Activated CD4-positive, alpha-beta memory T cell treated with anti-CD3 and anti-CD28 coated beads for 36 hours (primary cell): ENCODE measurements at places on chromosomes 5 and 9.

DNA sequence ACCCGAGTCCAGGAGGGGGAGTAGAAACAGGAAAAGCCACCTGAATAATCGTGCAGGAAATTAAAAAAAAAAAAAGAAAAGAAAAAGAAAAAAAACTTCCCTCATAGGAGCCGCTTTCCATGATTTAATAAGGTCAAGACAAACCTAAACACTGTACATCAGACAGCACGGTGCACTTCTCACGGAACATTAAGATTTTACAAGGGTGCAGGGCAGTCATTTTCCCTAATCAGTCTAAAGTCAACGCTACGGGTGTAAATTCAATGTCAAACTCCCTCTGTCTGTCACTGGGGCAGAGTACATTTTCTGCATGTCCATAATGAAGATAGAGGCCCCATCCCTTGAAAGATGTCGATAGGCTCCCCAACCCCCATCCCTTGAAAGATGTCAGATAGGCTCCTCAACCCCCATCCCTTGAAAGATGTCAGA is 139.7 kb downstream of the TSSK1B start:
- no peak for DNase-seq

DNA sequence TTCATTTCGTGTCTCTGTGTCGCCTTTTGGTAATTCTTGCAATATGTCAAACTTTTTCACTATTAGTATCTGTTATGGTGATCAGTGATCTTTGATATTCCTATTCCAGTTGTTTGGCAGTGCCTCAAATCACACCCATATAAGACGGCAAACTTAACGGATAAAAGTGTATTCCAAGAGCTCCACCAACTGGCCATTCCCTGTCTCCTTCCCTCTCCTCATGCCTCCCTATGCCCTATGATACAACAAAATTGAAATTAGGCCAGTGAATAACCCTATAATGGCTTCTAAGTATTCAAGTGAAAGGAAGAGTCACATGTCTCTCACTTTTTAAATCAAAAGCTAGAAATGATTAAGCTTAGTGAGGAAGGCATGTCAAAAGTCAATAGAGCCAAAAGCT is 74.8 kb downstream of the CDK5RAP2 start:
- no peak for DNase-seq

GRCh38 chr9:20361229-20361628 is 261.1 kb downstream of the MLLT3 start:
- DNase-seq, result no peak

DNA sequence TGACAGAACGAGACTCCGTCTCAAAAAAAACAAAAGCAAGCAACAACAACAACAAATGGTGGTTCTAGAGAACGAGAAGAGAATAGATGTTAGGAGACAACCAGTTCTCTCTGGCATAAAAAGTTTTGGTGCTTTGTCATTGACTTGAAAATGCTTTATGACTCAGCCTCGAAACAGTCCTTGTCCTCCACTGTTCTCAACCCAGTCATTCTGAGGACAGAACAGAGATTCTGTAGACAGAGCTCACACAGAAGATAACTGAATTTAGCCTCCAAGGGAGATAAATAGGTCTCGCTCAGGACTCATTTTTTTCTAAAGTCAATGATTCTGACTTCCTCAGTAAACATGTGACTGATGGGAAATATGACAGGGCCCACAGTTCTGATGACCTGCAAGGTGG is 76.0 kb upstream of the FSTL4 start:
- DNase-seq, result no peak

DNA sequence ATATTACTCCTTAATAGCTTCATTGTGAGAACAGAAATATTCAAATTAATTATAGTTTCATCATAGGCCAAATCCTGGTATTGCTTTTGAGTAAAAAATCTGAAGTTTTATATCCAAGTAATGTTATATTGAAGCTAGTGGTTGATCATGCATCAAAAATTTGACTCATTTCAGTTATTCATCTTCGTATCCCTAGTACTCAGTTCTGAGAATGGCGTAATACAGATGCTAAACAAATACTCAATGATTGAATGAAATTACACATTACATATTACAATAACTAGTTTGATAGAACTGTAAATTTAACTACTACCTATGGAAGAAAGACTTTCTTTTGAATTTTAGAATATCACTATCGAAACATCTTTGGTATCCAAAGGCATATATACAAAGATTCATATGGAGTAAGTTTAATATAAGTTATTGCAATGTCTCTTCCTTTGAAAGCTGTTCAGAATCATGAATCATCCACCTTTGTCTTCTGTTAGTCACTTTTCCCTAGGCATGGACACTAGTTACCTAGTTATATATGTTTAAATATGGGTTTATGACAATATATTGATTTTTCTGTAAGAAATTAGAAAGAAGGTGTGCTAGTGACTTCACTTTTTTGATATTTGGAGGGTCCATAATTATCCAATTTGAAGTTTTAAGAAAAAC is 5.0 kb upstream of the ZNF462 start:
- no peak for DNase-seq

- no peak for DNase-seq
These were observed at the start of gene LPAR1 for GRCh38 chr9:111038331-111039230. LPAR1 (minus strand) TSS chr9:111038470; CDS start chr9:110972117, 66,353 bp downstream.

DNA sequence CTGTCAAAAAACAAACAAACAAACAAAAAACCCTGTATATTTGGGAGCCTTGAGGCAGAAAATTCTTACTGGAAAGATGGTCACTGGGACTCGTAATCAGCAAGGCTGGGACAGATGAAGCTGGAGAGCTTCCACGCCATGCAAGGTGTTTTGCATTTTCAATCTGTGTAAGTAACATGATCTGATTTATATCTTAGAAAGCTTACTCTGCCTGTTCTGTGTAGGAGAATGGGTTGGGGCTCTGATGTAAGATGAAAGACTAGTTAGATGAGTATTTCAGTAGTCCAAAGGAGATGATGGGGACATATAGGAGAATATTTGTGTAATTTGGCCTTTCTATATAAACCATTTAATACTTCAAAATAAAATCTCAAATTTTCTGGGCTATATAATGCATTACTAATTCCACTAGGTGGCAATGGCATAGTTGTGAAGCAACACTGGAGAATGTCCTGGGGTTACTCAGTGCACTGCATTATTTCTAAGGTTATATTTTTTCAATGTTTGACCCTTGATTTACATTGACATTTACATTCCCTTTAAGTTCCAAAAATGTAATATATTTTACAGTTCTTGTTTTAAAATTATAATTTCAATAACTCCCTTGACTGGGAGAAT is 21.9 kb upstream of the FSD1L start:
- DNase-seq, result no peak

DNA sequence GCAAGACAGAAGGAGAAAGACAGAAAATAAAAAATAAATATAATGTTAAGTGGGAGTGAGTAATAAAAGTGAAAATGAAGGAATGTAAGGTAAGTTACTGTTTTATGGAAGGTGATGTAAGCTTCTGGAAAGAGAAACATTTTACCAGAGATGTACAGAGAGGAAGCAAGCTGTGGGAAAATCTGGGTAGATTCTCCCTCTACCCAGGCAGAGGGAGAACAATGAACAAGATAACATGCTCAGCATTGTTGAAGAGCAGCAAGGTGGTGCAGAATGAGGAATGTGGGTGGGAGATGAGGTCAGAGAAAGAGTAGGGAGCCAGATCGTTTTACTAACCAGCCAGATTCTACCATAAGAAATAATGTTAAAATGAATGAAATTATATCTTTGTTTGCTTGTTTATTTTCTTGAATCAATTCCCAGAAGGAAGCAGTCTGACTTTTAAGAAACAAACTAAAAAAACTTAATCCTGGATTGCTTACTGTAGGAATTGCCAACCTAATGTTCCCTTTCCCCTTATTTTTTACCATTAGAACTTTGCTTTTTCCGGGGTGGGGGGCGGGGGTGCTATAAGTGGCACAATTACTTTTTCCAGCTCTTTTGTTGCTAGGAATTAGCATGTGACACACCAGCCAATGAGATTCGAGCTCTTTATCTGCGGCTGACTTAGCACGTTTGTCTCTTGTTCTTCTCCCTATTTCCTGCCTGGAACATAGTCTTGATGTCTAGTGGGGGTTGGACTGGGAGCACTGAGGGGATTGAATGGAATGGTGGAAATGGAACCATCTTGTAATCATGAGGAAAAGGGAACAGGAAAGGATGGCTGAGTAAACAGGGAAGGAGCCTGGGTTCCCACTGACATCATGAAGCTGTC is 356.7 kb downstream of the TMEM167A start:
- DNase-seq, result no peak

GRCh38 chr5:43683884-43684471 is 81.0 kb downstream of the NNT start:
- no peak for DNase-seq

DNA sequence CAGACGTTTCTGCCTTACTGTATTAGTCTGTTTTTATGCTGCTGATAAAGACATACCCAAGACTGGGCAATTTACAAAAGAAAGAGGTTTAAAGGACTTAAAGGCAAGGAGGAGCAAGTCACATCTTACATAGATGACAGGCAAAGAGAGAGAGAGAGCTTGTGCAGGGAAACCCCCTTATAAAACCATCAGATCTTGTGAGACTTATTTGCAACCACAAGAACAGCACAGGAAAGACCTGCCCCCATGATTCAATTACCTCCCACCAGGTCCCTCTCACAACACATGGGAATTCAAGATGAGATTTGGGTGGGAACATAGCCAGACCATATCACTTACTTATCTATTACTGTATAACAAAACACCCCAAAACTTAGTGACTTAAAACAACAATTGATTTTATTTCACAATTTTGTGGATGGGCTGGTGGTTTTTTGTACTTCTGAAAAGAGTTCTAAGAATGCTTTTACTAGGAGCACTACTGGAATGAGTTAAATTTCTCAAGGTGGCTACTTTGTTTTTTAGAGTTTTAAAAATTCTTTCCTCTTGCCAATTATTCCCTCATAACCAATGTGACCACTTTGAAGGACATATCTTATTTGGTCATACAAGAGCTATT is 10.3 kb downstream of the RUSC2 start:
- DNase-seq, result no peak

- no peak for DNase-seq
These were observed 15.1 kb upstream of the CSNK1G3 start for GRCh38 chr5:123496892-123497291.

- no peak for DNase-seq
These were observed 357.0 kb downstream of the PTPRD start for GRCh38 chr9:10255758-10256157.

DNA sequence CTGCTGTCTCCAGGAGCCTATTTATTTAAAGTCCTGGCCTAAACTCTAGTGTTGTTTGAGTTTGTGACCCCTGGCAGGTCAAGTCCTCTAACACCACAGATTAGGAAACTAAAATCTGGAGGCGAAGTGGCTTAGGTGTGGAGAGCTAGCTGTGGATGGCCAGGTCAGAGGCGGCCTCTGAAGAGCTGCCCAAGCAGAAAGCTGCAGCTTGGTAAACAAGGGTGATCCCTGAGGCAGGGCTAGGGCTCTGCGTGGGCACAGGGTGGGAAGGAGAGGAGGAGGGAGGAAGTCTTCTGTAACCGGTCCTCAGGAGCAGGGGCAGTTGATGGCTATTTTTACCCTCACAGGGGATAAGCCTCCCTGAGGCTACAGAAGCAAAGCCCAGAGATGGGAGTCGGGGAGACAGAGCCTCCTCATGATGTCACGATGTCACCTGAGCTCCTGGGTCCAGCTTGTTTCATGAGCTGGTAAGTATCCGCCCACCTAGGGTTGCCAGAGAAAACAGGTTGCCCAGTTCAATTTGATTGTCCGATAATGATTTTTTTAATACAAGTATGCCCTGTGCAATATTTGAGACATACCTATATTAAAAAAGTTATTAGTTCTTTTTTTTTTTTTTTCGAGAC is 25.9 kb upstream of the BOD1 start:
- no peak for DNase-seq

DNA sequence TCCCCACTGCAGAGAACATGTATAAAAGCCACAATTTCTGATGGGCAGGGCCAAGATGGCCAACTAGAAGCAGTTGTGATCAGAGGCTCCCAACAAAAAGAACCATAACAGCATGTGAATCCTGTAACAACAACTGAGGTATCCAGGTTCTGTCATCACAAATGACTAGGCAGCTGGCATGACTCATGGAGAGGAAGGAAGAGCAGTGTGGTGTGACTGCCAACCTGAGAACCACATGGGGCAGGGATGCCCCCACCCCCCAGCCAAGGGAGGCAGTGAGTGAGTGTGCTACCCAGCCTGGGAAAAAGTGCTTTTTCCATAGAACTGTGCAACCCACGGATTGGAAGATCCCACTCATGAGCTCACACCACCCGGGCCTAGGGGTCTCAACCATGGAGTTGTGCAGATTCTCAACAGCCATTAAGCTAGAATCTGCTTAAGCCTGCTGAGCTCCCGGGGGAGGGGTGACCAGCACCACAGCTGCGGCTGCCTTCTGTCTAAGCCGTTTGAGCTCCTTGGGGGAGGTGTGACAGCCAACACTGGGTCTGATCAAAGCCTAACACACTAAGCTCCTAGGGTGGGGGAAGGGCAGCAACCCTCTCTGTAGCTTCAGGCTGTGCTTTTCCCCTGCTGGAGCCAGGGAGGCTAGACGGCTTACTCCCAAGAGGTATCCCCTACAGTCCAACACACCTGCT is 80.1 kb upstream of the DMAC1 start:
- DNase-seq, result peak; percentile 69

DNA sequence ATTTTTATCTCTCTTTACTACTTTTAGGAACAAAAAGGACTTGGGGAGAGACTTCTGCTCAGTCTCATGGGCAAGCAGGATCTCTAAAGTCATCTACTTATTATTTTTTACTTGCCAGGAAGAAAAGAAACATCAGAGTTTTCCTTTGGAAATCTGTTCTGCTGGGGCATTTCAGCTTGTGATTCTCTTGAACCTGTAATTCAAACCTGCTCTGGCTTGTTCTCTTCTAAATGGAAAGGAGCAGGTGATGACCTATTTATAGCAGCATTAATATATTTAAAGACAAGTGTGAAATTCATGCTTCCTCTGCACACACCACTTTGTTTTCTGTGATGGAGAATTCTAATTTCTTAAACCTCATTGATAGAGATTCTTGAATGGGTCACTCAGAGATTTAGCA is 2.0 kb downstream of the ADCY2 start:
- DNase-seq, result no peak

DNA sequence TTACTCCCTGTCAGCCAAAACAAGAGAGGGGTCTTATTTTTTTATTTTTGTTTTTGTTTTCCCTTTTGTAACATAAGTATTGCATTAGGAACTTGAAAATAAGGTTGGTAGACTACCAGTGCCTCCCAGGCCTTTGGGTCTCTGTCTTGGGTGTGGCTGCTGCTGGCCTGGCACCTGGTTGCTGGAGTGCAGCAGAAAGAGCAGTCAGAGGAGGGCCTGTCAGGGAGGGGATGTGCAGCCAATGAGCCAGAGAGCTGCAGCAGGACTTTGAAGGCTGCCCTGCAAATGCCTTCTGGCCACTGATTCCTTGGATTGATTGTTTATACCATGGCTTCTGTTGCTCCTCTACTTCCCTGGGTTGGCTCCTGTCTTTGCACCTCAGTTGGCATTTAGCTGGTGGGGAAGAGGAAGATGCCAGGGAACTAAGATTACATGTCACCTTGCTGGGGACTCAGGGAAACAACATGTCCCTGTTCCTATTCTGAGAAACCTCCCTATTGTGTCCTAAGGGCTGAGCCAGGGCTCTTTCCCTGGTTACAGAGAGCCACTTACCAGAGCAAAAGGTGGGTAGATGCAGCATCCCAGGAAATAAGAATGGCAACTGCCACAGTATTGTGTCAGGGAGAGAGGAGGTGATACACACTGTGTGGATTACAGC is 66.6 kb downstream of the ANGPTL2 start:
- no peak for DNase-seq
